Stimulated activated naive CD8-positive, alpha-beta T cell treated with anti-CD3 and anti-CD28 coated beads, Interleukin-15, amount 100 ng/mL, for 72 hours (primary cell): ENCODE measurements at places on chromosomes 1 and 21.

- DNase-seq, result no peak
Observed at GRCh38 chr1:151547119-151547899, 7.2 kb downstream of the TUFT1 start.

- DNase-seq, result no peak
Observed at GRCh38 chr1:38244218-38244845, 197.7 kb upstream of the POU3F1 start.

DNA sequence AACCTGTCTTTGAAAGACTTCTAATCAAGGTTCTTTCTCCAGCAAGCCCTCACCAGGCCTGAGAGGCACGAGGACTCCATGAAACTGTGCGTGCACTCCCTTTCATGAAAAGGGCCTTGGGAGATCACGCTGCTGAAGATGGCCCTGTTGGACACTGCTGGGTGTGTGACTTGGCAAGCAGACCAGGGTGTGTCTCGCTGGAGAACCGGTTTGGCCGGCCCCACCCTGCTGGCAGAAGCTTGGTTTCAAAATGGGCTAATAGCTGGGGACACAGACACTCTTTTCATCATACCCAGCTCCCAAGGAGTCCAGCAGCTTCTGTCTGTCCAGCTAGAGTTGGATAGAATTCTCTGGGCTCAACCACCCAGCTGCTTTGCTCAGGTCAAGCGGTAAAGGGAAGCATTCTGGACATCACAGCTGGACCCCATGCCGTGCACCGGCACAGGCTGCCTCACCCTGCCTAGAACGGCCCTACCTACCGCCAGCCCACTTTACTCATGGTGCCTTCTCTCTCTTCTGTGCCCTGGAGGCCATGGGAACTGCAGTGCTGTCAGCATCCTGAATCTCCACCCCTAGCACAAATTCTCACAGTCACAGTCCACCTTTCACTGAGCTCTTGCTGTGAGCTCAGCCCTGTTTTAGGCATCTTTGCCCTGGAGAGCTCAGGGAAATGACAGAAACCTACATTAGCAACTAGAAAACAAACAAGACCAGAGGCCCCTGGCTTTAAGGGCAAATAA, 24.6 kb downstream of the PKP1 start:
- DNase-seq, result no peak

GRCh38 chr1:160720356-160721085, 8.9 kb upstream of the CD48 start:
- DNase-seq, result no peak

- no peak for DNase-seq
Observed at GRCh38 chr1:240758296-240758695, 146.3 kb upstream of the GREM2 start.

DNA sequence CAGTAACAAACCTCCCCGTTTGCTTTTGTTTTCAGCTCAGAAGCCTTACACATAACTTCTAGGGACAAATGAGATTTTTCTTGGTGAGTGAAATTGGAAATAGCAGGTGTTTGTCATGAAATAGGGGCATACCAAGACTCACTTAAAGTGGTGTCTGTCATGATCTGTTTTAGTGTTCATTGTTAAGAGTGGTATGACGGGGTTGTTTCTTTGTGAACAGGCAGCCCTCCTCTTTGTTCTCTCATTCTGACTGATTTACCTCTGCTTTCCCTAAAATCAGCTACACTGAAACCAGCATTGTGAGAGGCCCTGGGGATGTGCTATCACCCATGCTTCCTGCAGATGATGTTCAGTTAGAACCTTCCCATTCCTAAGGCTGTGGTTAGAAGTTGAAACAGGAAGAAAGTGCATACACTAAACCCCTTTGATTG, 2.5 kb upstream of the ERO1B start:
- DNase-seq, result peak; percentile 26

DNA sequence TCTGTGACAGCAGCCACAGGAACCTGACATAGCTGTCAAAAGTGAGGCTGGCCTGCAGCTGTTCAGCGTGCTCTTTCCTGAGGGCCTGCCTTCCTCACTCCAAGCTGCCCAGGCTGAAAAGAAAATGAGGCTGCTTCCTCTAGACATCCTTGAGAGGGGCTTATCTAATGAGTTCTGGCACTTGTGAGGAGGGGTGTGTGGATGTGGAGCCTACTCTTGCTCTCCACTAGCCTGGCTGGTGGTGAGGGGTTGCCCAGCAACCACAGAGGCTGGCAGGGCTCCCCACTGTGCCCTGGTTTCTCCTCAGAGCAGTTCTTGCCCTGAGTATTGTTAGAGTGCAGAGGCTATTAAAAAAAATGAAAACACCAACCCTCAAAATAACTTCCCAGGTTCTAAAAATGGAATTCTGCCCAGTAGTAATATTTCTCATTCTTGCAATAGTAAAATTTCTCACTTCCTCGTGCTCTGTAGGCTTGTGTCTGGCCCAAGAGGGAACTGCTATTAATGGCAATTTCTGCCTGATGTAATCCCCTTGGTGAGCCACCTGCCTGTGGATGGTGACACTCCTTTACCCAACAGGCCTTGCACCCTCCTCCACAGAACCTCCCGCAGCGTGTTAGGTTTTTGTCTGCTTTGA, 52.6 kb upstream of the EPS8L3 start:
- DNase-seq, result no peak

DNA sequence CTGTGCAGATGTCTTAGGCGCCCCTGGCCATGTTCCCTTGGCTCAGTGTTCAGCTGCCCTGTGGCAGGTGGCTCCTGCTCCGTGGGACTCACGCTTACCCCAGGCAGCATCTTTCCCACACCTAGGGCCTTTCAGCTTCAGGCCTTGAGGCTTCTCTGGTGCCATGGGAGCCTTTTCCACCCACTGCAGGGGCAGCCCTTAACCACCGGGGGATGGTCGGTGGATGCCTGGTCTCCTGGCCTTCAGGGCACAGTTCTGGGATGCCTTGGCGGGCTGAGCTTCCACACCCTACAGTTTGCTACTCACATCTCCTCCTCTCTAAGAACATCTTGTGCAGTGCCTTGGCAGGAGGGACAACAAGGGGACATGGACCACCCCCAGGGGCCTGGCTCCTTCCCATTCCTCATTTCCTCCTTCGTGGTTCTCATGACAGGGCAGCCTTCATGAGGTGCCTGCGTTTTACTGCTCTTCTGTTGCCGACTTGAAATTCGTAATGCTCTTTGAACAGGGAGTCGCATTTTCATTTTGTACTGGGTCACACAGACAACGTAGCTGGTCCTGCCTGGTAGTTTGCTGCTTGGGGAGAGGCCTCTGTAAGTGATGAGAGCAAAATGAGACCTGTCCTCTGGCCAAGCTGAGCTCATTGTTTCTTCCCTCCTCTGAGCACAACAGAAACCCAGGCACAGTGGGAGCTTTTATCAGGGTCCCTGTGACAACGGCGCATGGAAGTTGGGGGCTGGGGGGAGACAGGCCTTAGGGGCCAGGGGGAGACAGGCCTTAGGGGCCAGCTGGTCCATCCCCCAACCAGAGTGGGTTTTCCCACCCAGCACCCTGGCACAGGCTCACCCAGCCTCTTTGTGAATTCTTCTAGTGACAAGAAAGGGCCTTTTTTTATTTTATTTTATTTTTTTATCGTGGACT, 62.0 kb upstream of the NEK2 start:
- no peak for DNase-seq

DNA sequence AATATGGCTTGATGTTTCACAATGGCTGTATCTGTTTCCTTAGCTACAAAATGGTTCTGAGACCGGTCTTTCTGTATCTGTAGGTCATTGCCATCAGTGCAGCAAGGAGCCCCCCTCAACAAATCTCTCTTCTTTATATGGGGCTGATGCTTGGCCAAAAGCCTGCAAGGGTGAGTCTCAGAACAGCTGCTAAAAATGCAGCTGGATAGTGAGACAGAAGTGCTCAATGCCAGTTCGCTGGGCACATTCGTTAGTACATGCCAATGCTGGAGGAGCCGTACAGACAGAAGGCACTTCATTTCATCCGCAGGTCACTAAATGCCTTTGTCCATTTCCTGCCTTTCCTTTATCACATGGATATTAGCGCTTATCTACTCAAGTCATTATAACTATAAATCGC, 67.3 kb downstream of the RUNX1 start:
- DNase-seq, result no peak
